Breast epithelium (tissue), 4 donors: ENCODE measurements at places on chromosomes 1 and 21.
A peak's percentile ranks its signal among the peaks of the same experiment; 100 is the strongest.

GRCh38 chr1:226938903-226939437, 1.1 kb upstream of the COQ8A start:
- DNase-seq, result no peak

- DNase-seq, result no peak
These were observed 7.6 kb downstream of the CYP4B1 start for GRCh38 chr1:46806196-46807020.

DNA sequence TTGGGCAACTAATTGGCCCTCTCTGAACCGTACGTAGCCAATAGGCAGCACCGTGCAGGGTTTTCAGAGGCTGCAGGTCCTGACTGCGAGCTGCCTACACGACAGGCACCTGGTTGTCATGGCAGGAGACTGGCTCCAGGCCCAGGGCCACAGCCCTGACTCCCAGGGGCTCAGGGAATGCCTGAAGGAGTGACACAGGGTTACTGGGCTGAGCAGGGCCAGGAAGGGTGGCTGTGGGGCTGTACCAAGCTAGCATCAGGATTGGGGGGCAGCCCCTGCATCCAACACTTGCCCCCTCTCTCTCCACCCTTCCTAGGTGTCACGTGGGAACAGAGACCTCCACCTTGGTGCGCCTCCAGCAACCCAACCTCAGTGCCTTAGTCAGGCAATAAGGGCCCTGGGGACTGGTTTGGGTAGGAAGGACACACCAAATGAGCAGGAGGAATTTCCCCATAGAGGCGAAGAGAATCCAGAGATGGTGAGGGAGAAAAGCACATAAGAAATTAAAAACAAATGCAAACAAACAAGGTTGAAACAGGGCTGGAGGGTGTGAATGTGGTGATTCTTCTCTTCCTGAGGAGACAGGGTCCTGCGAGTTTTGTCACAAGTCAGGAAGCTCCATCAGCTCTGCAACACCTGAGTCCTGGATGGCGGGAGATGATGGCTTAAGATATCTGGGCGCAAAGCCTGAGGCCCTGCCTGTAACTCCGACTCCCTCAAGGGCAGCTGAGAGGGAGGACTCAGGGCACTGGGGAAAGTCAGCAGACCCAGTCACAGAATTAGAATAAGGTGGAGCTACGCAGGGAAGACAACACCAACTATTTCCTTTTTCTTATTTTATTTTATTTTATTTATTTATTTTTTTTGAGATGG, 19.7 kb upstream of the RNU1-4 start:
- no peak for DNase-seq

GRCh38 chr1:78170859-78171258, 125.1 kb downstream of the GIPC2 start:
- DNase-seq, result no peak

DNA sequence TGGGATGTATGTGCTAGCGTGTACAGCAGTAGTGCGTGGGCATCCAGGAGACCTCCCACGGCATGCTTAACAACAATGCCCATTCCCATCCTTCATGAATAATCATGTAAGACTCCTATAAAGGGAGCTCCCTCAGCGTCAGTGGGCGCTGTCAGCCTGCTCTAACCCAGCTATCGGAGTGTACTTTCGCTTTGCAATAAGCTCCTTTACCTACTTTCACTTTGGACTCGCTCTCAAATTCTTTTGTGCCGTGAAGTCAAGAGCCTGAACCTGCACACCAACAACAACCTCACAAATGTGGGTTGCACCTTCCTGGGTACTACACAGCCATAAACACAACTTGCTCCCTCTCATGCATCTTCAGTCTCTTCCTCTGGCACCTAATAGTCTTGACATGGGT, 114.8 kb upstream of the PAXBP1 start:
- DNase-seq, result no peak

GRCh38 chr21:41361786-41362604, at the start of gene MX2:
Gene MX2 (plus strand): TSS chr21:41362027. CDS start chr21:41376907, 14,880 bp downstream.
- peak; percentile 54 for DNase-seq
